Hair follicle dermal papilla cell (primary cell): ENCODE measurements at places on chromosomes 5 and 9. TPM values are rescaled to one million over a fixed set of nuclear protein-coding genes. Genes with fewer than 3 reads are reported as not detected.

Gene TIMD4
- not detected in 2 replicates for total RNA-seq

Gene CDC25C
- total RNA-seq, result 0.65 and 1.3 TPM in 2 replicates

Gene PCDHB13
- 1.2 and 1.3 TPM in 2 replicates for total RNA-seq

Gene IL13
- 0.16 and 0.24 TPM in 2 replicates for total RNA-seq

Gene NFIL3
- total RNA-seq, result 16.2 and 25.2 TPM in 2 replicates

Gene FBN2
- total RNA-seq, result 877 and 937 TPM in 2 replicates

Gene SLC6A7
- total RNA-seq, result 0.16 TPM in 1 of 2 replicates, not detected in the other

Gene PCDHA7
- total RNA-seq, result 0.36 and 0.49 TPM in 2 replicates

Gene OTP
- total RNA-seq, result not detected in 2 replicates

Gene KIF20A
- total RNA-seq, result 8.3 and 16.3 TPM in 2 replicates

Gene C5orf52
- not detected in 2 replicates for total RNA-seq

Gene DMRT3
- total RNA-seq, result not detected in 2 replicates

Gene SMARCA2
- total RNA-seq, result 170 and 235 TPM in 2 replicates

Gene NIPAL4
- 0.12 and 0.32 TPM in 2 replicates for total RNA-seq

Gene SPAG8
- 0.49 and 2.1 TPM in 2 replicates for total RNA-seq

Gene SLC1A1
- 5.4 and 8.3 TPM in 2 replicates for total RNA-seq

Gene TAF11L7
- not detected in 2 replicates for total RNA-seq

Gene GADD45G
- total RNA-seq, result 0.61 and 0.81 TPM in 2 replicates

Gene GPR151
- total RNA-seq, result not detected in 2 replicates

Gene GARNL3
- 2.9 and 7.3 TPM in 2 replicates for total RNA-seq

Gene KDM3B
- total RNA-seq, result 55.5 and 60.2 TPM in 2 replicates

Gene LMX1B
- under 0.01 TPM in 1 of 2 replicates, not detected in the other for total RNA-seq

Gene NUTM2G
- total RNA-seq, result not detected in 2 replicates

Gene CCNI2
- not detected in 2 replicates for total RNA-seq

Gene TAF1L
- not detected in 2 replicates for total RNA-seq

Gene ANP32B
- total RNA-seq, result 5.5 and 5.8 TPM in 2 replicates

Gene UGT3A1
- not detected in 2 replicates for total RNA-seq

Gene ADAMTS16
- total RNA-seq, result under 0.01 TPM in 1 of 2 replicates, not detected in the other

Gene DBH
- not detected in 2 replicates for total RNA-seq

Gene NCBP1
- total RNA-seq, result 30.2 and 37.6 TPM in 2 replicates

Gene LPAR1
- total RNA-seq, result 155 and 215 TPM in 2 replicates

Gene C1QTNF3
- 0.36 and 1.8 TPM in 2 replicates for total RNA-seq
